ENCODE measurements at places on chromosomes 2 and 18.

- no peak for DNase-seq
Measured at GRCh38 chr2:158484892-158485556, 28.3 kb downstream of the PKP4 start.

DNA sequence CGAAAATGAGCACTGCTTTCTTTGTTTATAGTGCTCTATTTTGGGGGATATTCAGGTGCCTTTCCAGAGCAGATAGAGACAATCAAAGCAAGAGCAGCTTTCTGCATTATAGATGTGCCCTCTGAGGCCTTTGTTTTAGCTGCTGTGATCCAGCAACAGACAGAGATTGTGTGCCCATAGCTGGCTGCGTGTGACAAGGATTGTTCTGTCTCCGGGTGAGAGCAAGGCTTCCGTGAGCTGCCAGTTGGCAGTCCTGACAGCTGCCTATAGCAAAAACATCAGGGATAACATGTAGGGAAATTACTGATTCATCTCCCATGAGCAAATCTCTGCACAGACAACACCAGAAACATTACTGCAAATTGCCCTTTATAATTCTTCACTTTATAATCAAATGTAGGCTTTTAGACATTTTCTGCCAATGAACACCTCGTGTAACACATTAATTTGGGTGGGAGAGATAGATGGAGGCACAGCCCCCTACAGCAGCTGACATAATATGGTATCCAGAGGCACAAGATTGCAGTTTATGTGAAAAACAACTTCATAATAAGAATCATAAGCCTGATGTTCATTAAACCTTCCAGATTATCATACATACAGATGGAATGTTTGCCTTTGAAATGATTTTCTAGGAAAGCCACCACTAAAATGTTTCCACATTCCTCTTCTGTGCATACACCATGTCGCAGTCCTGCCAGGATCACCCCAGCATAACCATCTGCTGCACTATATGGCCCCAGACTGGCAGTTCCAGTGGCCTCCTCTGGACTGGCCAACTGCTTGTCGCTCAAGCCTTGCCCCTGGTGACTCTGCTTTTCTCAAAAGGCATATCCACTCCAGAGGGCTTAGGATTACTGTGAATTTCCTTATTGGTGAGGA is 131.2 kb downstream of the TRIB2 start:
- DNase-seq = no peak

DNA sequence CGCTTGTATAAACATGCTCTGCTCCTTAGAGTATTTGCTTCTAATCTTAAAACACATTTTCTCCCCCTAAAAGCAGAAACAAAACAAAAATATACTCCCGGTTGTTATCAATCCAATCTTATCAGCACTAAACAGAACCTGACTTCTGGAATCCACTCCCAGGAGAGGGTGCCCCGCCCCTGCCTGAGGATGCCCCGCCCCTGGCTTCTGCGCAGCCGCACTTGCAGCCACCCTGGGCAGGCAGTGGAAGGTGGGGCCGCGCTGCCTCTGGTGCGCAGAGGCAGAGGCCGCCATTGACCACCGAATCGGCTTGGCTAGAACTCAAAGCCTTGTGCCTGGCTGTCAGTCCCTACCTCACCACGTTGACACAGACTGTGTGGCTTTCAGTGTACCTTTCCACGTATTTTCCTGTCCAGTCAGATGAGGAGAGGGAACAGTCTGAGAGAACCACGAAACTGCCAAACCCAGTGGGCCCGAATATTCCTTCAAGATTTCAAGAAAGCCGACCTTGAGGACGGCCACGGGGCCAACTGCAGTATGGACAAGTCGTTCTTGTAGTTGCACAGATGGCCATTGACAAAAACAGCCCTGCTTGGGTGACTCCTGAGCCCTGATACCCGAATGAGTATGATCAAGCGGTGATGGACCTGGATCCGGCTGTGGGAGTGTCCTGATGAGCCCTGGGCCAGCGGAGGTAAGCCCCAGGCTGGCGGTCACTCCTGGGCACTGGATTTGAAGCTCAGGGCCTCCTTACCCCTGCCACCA is 46.2 kb upstream of the ARHGAP28 start:
- no peak for DNase-seq

GRCh38 chr2:100248971-100249370 is 73.3 kb downstream of the LONRF2 start:
- no peak for DNase-seq

DNA sequence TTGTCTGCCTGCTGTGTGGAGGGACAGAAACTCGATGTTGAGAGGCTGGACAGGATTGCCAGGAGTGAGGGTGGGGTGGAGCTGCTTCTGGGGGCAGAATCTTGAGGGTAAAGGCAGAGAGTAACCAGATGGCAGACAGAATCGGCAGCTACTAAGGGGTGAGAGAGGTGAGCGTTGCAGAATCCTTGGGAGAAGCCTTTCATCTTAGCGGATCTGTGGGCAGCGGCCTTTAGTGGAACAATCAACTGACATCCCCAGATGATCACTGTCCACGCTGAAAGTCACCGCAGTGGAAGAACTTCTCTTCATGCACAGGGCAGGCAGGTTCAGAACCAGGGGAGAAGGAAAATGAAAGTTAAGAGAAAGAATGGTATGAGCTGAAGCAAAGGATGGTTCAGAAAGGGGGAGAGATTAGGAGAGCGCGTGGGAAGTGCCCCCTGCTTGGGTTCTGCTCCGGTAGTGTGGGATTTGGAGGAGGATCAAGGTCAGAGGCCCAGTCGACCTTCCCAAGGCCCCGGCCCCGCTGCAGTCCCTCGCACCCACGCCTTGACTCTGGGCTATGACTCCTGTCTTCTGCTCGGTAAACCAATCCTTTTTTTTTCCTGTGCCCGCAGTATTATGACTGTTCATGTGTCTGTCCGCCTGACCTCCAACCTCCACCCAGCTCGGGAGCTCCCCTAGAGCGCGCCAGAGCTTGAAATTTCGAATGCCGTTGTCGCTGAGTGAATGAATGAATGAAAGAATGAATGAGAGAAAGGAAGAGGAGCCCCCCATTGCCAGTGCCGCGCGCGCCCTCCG is 584 bp downstream of the BOLA3 start:
- DNase-seq = no peak
